Mucosa of descending colon (tissue), 3 donors: ENCODE measurements at places on chromosomes 16 and 17.

- DNase-seq = no peak
Observed at GRCh38 chr17:52410781-52411180, 252.3 kb upstream of the CA10 start.

- DNase-seq = no peak
Observed at GRCh38 chr17:32732296-32732642, 144.7 kb downstream of the MYO1D start.

GRCh38 chr17:44637066-44637465, 19.2 kb upstream of the MEIOC start:
- no peak for DNase-seq

GRCh38 chr17:70259400-70259799, 90.1 kb downstream of the KCNJ2 start:
- peak; percentile 25 for DNase-seq
